Endothelial cell of umbilical vein (primary cell): ENCODE measurements at places on chromosomes 5 and 9. TPM values are rescaled to one million over a fixed set of nuclear protein-coding genes. Genes with fewer than 3 reads are reported as not detected.
A peak's percentile ranks its signal among the peaks of the same experiment; 100 is the strongest.

- DNase-seq = peak; percentile 46
- no peak overlapping the region for H3K27ac ChIP-seq
- H3K4me3 ChIP-seq = no peak overlapping the region
- no peaks in the 10 kb centered on the region for H3K4me1 ChIP-seq
- H3K27me3 ChIP-seq = no peaks in the 10 kb centered on the region
Measured at GRCh38 chr9:104808035-104808614, 44.2 kb downstream of the NIPSNAP3B start.

DNA sequence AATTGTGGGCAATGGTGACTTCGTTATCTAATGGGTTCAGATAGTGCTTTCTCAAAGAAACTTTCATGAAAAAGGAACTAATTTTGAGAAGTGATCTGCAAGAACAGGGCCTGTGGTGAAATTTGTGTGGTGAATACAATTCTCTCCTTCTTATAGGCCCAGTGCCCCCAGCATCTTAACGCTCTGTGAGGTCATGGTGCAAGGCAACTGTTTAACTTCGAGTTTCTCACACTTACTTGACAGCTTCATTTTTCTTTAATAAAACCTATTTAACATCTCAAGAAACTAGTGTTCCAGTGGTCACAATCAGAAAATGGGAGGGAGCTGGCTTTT is 69.2 kb downstream of the FAM114A2 start:
- no peak for DNase-seq
- H3K4me1 ChIP-seq = no peaks in the 10 kb centered on the region
- peaks cover 4% of the 10 kb centered on the region for H3K27me3 ChIP-seq
- no peak overlapping the region for H3K4me3 ChIP-seq
- H3K36me3 ChIP-seq = no peaks in the 10 kb centered on the region
- H3K27ac ChIP-seq = no peak overlapping the region

- H3K4me3 ChIP-seq = no peak overlapping the region
- peaks cover 19% of the 10 kb centered on the region for H3K4me1 ChIP-seq
- H3K36me3 ChIP-seq = no peaks in the 10 kb centered on the region
- peak overlapping the region; percentile 86 for H3K27ac ChIP-seq
- peak; percentile 31 for DNase-seq
- no peaks in the 10 kb centered on the region for H3K27me3 ChIP-seq
Measured at GRCh38 chr9:38681747-38682227, 38.1 kb downstream of the FAM240B start.

DNA sequence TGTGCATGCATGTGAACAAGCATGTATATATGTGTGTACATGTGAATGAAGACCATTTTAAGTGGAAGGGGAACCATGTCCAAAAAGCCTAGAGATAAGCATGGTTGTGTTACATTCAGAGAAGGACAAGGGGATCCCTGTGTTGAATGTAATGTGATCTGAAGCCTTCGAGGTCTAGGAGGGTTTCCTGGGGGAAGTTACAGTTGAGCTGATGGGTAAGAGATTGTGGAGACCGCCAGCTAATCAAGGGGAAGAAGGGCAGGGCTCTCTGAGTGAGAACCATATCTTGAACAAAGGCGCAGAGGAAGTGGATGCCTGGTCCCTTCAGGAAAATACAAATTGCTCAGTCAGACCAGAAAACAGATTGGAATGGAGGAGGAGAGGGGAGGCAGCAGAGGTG is 45.5 kb upstream of the TNFSF15 start:
- H3K36me3 ChIP-seq = no peaks in the 10 kb centered on the region
- no peak for DNase-seq
- H3K4me1 ChIP-seq = peaks cover 10% of the 10 kb centered on the region
- H3K27me3 ChIP-seq = no peaks in the 10 kb centered on the region
- no peak overlapping the region for H3K4me3 ChIP-seq

DNA sequence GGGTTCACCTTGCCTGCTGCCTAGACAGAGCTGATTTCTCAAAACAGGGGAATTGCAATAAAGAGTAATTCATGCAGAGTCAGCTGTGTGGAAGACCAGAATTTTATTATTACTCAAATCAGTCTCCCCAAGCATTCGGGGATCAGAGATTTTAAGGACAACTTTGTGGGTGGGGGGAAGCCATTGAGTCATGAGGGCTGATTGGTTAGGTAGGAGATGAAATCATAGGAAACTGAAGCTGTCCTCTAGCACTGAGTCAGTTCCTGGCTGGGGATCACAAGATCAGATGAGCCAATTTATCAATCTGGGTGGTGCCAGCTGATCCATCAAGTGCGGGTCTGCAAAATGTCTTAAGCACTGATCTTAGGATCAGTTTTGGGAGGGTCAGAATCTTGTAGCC is 159.1 kb upstream of the MAP1B start:
- H3K4me1 ChIP-seq = no peaks in the 10 kb centered on the region
- no peak for DNase-seq

GRCh38 chr9:68732405-68733020 is 27.5 kb downstream of the PIP5K1B start:
- H3K27me3 ChIP-seq = peaks cover 2% of the 10 kb centered on the region
- no peaks in the 10 kb centered on the region for H3K36me3 ChIP-seq
- no peak for DNase-seq
- no peaks in the 10 kb centered on the region for H3K4me1 ChIP-seq
- H3K27ac ChIP-seq = no peak overlapping the region

- H3K27ac ChIP-seq = no peak overlapping the region
- H3K36me3 ChIP-seq = no peaks in the 10 kb centered on the region
- H3K27me3 ChIP-seq = peaks cover 9% of the 10 kb centered on the region
- no peaks in the 10 kb centered on the region for H3K4me1 ChIP-seq
Measured at GRCh38 chr5:68545636-68546295, 330.2 kb downstream of the PIK3R1 start.

DNA sequence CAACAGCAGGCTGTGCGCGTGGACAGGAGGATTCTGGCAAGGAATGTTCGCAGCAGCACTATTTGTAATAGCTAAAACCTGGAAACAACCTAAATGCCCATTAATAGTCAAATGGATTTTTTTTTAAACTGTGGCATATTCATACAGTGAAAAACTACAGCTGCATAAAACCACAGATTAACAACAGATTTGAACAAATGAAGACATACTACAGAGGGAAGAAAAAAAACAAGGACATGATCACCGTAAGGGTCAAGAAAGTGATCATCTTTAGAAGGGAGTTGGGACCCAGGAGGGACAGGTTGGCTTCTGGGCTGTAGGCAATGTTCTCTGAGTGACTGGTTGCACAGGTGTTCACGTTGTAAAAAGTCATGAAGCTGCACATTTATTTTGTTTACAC is 1.2 kb upstream of the TMOD1 start:
- DNase-seq = no peak
- H3K4me1 ChIP-seq = peaks cover 7% of the 10 kb centered on the region
- no peaks in the 10 kb centered on the region for H3K36me3 ChIP-seq
- no peak overlapping the region for H3K4me3 ChIP-seq
- no peak overlapping the region for H3K27ac ChIP-seq

DNA sequence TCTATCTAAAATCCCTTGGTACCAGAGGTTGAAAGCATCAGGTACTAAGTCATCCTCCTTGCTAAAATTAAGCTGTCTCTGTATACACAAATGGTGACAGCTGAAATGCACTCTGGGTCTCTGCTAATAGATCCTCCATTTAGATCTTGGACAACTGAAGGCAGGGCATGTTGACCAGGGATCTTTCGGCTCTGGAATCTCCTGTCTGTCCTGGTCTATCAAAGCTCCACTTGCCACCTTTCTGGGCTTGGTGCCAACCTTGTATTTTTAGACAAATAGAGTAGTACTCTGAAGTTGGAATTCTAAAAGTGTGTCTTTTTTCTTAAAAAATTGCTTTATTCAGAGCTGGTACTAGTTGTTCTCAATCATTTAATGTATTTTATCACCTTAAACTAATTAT is 135.2 kb upstream of the HMHB1 start:
- no peaks in the 10 kb centered on the region for H3K4me1 ChIP-seq
- no peak for DNase-seq
- H3K4me3 ChIP-seq = no peak overlapping the region

DNA sequence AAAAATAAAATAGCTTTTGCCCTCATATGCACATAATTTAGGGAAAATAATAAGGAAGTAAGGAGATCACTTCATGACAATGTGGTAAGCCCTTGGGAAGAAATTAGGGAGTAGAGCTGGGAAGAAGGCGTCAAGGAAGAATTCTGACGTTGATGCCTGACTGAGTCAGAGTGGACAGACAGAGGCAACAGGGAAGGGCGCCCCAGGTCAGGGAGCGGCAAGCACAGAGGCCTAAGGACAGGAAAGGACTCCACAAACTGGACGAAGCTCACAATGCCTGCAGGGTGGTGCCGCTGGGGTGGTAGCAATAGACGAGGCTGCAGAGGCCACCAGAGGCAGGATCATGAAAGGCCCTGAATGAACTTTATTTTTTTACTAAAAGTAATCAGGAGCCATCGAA is 7.6 kb downstream of the DRD1 start:
- no peaks in the 10 kb centered on the region for H3K27me3 ChIP-seq
- H3K4me1 ChIP-seq = no peaks in the 10 kb centered on the region
- no peak for DNase-seq
- H3K27ac ChIP-seq = no peak overlapping the region
- no peaks in the 10 kb centered on the region for H3K36me3 ChIP-seq

GRCh38 chr5:5044247-5044840 is 95.8 kb upstream of the ADAMTS16 start:
- DNase-seq = no peak
- no peak overlapping the region for H3K4me3 ChIP-seq
- no peaks in the 10 kb centered on the region for H3K36me3 ChIP-seq
- no peak overlapping the region for H3K27ac ChIP-seq
- H3K27me3 ChIP-seq = no peaks in the 10 kb centered on the region

Gene STARD4
- 77.1 and 87.8 TPM in 2 replicates for total RNA-seq

Gene ZNF366
- total RNA-seq = 4.1 and 4.6 TPM in 2 replicates

Gene TOR1A
- total RNA-seq = 56.6 and 57.8 TPM in 2 replicates

Gene FBP2
- not detected in 2 replicates for total RNA-seq

Gene PCDHA9
- not detected in 2 replicates for total RNA-seq

Gene EPB41L4B
- total RNA-seq = 0.15 and 0.23 TPM in 2 replicates

Gene DND1
- total RNA-seq = 1.1 TPM in 2 replicates
